ENCODE measurements at places on chromosomes 13 and 19. TPM values are rescaled to one million over a fixed set of nuclear protein-coding genes. Genes with fewer than 3 reads are reported as not detected.

DNA sequence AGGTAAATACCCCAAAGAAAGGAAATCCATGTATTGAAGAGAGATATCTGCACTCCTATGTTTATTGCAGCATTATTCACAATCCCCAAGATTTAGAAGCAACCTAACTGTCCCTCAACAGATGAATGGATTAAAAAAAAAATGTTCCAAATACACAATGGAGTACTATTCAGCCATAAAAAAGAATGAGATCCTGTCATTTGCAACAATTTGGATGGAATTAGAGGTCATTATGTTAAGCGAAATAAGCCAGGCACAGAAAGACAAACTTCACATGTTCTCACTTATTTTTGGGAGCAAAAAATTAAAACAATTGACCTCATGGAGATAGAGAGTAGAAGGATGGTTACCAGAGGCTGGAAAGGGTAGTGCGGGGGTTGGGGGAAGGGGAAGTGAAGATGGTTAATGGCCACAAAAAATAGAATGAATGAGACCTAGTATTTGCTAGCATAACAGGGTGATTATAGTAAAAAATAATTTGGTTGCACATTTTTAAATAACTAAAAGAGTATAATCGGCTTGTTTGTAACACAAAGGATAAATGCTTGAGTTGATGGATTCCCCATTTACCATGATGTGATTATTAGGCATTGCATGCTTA lies 9.7 kb upstream of the ZNF709 start:
- no peak for DNase-seq

DNA sequence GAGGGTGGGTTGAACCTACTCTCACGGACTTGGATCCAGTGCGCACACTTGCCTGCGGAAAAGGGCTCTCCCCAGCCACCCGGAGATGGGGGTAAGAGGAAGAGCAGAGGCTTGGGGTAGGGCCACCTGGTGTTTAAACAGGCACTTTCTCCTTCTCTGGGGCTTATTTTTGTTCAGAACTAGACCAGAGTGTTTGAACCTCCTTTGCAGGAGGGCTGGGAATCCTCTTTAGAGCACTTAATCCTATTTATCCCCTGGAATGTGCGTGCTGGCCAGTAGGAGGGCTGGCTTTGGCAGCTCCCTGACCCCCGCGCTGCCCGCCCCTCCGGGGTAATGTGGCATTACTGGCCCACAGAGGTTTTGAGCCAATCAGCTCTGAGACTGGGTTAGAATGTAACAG lies 2.0 kb downstream of the RGS9BP start:
- DNase-seq: no peak

GRCh38 chr13:50334944-50335343 lies 319.7 kb downstream of the KCNRG start:
- no peak for DNase-seq

DNA sequence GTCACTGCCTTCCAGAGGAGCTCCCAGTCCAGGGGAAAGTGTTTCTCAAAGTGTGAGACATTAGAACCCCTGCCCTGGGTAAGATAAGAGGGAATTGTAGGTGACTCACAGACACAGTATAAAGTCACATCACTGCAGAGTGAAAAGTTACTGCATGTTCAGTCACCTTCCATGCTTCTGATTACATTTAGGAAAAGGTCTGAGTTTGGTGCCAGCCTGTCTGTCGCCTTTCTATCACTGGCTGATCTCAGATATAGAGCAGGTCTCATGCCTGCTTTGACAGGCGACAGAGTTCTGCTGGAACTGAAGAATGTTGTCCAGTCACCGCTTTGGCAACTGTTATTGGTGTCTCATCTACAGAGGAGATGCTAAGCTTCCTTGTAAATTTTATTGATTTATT lies 1078.6 kb downstream of the UQCRFS1 start:
- DNase-seq: no peak

GRCh38 chr19:34844277-34844676 lies 71.3 kb upstream of the ZNF599 start:
- DNase-seq: no peak

DNA sequence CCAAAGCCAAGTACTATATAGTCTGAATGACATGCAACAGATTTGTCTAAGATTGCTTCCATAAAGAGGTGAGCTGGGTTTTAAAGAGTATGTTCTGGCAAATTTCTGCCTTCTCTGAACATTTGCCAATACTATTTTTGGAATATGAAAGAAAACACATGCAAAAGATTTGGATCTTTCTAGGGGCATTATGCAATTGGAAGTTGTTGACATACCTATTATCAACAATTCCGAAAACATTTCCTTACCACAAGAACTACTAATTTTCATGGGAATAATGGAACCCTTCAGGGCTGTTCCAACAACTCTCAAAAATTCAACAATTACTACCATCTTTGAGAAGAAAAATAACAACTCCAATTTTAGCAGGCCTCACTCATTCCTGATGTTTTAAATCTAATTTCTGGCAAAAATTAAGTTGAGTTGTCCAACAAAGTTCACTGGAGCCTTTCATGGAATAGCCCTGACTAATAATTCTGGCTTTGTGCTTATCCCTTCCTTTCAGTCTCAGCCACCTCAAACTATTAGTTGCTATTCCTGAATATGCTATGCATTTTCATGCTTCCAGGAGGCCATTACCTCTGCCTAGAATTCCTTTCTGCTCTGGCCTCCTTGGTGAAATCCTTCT lies 250.0 kb downstream of the RGCC start:
- no peak for DNase-seq

- DNase-seq: no peak
Measured at GRCh38 chr13:39020853-39021462, 16.9 kb downstream of the PROSER1 start.

DNA sequence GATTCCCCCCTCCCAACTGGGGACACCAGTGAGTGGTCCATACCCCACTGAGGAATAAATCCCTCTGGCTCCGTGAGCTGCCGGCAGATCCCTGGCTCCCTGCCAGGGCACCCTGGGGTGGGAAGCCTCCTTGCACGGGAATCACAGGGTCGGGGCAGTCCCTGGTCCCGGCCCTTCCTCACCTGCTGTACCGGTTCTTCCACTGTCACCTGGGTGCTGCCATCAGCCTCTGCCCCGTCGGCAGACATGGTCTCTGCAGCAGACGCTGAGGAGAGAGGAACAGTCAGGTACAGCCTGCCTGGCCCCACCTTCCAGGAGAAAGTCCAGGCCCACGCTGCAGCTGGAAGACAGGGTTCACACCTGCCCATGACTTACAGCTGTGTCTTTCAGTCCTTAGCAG lies 6.3 kb downstream of the PLIN3 start:
- DNase-seq: no peak

DNA sequence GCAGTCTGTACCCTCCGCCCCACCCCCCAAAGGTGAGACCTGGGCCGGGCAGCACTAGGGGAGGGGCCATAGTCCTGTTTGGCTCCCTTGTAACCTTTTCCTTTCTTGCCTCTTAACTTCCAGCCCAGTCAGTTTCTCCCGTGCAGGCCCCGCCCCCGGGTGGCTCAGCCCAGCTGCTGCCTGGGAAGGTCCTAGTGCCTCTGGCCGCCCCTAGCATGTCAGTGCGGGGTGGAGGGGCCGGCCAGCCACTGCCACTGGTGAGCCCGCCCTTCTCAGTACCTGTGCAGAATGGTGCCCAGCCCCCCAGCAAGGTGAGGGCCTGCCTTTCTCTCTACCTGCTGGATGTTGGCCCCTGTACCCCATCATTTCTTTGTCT lies 10.5 kb upstream of the PRR19 start:
- DNase-seq: no peak

GRCh38 chr19:46907880-46908279 lies 47.1 kb downstream of the ARHGAP35 start:
- no peak for DNase-seq

- peak; percentile 56 for DNase-seq
Measured at GRCh38 chr19:57103573-57104277, 16.1 kb upstream of the USP29 start.

MIR17HG gene
- 8.1 TPM for total RNA-seq

ZFP36 gene
- 92.5 TPM for total RNA-seq

CYP4F3 gene
- total RNA-seq: 0.15 TPM

OLFM2 gene
- total RNA-seq: 12.5 TPM

PSG3 gene
- not detected for total RNA-seq

IL17D gene
- not detected for total RNA-seq

PLA2G4C gene
- 5.3 TPM for total RNA-seq

ZNF714 gene
- 22.0 TPM for total RNA-seq

ZNF20 gene
- 4.2 TPM for total RNA-seq

NPAS1 gene
- total RNA-seq: not detected

CYP2A6 gene
- total RNA-seq: not detected

SMIM44 gene
- not detected for total RNA-seq
